CD8-positive, alpha-beta memory T cell (primary cell): ENCODE measurements at places on chromosomes 5 and 9.

DNA sequence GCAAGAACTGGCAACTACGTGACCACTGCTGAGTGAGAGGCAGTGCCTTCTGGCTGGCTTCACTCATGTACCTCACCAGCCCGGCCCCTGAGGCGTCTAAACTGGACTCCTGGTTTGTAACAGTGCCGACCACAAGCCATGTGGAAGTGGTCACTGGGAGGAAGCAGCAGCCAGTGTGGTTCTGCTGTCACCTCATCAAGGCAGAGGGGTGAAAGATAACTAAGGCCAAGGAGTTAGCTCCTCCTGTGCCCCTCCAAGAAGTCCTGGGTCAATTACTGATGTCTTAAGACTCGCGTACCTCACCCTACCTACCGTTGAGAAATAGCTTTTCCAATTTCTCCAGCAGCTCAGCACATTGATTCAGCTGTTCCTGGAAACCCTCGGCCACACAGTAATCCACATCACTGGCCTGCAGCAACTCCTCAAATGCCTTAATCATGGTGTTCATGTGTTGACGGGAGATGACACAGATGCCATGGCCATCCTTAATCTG lies 142.9 kb downstream of the CDK5RAP2 start:
- DNase-seq, result no peak

DNA sequence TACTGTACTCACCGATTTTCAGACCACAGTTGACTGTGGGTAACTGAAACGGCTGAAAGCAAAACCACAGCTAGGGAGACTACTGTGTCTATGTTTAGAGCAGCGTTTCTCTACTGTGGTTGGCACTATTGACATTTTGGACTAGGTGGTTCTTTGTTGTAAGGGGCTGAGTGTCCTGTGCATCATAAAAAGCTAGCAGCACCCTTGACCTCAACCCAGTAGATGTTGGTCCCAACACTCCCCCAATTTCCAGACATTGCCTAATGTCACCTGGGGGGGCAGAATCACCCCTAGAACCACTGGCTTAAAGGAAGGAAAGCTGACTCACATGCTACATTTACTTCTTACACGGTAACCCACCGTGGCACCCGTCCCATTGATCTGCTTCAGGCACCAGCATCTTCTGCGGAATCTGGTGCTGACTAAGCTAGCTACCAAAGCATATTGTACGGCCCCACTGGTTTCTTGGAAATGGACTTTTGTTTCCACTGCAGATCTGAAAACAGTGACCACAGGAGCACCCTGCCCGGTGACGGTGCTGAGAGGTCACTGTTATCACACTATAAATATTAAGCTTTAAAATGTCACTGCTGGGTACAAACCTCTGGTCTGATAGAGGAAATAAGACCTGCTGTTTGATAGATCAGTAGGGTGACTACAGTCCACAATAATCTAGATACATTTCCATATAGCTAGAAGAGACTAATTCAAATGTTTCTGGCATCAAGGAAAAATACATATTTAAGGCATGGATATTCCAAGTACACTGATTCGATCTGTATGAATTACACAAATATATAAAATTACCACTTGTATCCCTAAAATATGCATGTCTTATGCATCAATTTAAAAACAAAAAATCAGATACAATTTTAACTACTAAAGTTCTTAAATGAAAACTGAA lies 151.4 kb downstream of the HSD17B3 start:
- DNase-seq, result peak; percentile 64

DNA sequence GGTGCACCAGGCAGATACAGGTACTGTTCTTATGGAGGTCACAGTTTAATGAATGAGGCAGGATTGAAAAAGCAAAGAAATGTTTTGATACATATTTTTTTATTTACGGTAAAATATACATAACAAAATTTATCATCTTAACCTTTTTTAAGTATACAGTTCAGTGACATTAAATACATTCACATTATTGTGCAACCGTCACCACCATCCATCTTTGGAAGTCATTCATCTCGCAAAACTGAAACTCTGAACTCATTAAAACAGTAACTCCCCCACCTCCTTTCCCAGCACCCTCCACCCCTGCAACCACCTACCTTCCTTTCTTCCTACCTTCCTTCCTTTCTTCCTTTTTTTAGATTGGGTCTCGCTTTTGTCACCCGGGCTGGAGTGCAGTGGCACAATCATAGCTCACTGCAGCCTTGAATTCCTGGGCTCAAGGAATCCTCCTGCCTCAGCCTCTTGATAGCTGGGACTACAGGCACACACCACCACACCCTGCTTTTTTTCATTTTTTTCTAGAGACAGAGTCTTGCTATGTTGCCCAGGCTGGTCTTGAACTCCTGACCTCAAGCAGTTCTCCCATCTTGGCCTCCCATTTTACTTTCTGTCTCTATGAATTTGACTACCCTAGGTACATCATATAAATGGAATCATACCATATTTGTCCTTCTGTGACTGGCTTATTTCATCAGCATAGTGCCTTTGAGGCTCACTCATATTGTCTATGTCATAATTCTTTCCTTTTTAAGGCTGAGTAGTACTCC lies 22.5 kb upstream of the PSD2 start:
- no peak for DNase-seq

DNA sequence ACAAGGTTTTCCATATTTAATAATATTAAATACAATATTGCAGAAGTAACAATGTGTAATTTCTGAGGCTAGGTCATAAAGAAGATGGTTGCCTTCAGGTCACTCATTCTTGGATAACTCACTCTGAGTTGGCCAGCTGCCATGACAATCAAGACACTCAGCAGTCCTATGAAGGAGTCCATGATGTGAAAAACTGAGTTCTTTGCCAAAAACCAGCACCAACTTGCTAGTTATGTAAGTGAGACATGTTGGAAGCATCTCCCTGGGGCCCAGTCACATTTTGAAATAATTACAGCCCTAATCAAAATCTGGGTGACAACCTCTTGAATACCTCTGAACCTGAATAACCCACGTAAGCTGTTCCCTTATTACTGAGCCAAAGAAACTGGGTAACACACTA lies 453.2 kb downstream of the CDH18 start:
- DNase-seq, result no peak

- no peak for DNase-seq
These were observed 11.6 kb upstream of the FBP1 start for GRCh38 chr9:94650949-94651348.

DNA sequence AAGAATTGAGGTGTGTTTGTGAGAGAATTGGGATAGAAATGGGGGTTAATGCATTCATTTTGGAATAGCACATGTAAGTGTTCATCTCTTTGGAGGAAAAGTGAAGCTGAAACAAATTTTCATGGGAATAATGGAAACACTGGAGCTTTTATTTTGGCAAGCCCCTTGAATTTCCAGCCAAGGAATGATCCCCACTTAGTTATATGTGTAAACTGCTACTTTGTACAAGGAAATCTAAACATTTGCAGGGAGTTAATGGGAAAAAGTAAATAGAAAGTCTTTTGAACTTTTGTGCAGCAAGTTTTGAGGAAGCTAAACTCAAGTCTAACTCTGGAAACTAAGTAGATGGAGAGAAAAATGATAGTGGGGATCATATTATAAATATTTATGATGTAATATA lies 44.1 kb downstream of the CAMK4 start:
- DNase-seq, result no peak

DNA sequence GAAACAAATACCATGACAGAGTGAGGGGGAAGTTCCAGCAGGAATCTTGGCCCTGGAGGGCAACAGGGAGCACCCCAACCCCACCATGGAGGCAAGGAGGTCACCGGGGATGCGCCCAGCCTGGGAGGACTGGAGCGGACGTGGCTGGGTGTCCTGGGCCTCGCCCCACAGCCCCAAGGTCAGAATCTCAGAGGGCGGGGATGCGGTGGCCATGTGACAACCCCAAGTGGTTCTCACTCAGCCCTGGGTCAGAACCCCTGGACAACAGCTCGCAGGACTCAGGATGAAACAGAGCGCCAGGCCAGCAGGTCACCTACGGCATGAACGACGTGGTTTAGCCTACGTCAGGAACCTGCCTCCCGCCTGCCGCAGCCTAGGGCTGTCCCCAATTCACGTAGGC lies 64.0 kb upstream of the ZNF354A start:
- no peak for DNase-seq

DNA sequence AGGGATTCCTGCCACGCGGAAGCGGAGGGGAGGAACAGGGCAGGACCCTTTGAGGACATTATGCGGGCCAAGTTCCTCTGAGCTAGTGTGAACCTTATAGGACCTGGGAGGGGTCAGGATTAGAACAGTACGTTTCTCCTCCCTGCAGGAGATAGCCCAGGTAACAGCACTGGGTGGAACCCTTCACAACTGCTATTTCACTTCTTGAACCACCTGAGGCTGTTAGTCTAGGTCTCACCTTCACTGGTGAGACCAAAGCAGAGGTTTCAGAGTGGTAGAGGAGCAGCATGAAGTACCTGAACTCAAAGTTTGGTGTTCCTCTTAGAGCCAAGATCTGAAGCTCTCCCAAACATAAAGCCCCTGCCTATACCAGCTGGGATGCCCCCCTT lies 832 bp downstream of the EIF4EBP3 start:
- no peak for DNase-seq

DNA sequence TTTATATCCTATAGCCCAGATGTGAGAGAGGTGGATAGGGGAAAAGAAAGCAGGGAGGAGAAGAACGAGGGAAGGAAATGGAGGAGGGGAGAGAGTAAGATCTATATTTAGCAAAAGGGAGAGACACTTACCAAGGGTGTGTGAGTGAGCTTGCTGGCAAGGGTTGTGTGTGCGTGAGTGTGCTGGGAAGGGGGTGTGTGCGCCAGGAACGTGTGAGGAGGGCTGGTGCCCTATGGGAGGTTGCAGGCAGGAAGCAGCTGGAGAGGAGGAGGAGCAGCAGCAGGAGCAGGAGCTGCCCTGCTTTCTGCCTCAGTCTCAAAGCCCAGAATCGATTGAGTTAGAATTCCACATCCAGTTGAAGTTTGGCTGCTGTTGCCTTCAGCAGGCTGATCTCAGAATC lies 148.3 kb upstream of the RUSC2 start:
- DNase-seq, result no peak

- DNase-seq, result no peak
These were observed 26.9 kb downstream of the TICAM2 start for GRCh38 chr5:115575167-115576070.

GRCh38 chr9:107158321-107158720 lies 124.8 kb upstream of the RAD23B start:
- DNase-seq, result no peak

- DNase-seq, result no peak
These were observed 25.0 kb upstream of the MATR3 start for GRCh38 chr5:139268364-139269202.

DNA sequence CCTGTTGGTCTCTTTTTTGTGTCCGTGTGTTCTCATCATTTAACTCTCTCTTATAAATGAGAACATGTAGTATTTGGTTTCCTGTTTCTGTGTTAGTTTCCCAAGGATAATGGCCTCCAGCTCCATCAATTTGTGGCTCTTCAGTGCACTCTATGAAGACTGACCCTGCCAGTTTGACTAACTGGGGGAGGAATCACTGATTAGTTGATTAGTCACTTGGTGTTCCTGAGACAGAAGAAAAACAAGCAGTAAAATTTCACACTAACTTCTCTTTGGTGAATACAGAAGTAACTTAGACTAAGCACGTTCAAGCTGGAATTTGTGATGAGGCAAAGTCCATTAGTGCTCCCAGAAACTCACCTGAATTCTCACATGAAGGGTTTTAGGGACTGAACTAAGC lies 495.8 kb upstream of the RORB start:
- DNase-seq, result no peak

GRCh38 chr5:7869474-7870136 lies 657 bp downstream of the MTRR start:
- peak; percentile 14 for DNase-seq

- no peak for DNase-seq
These were observed 48.0 kb downstream of the SAR1B start for GRCh38 chr5:134584662-134585061.

DNA sequence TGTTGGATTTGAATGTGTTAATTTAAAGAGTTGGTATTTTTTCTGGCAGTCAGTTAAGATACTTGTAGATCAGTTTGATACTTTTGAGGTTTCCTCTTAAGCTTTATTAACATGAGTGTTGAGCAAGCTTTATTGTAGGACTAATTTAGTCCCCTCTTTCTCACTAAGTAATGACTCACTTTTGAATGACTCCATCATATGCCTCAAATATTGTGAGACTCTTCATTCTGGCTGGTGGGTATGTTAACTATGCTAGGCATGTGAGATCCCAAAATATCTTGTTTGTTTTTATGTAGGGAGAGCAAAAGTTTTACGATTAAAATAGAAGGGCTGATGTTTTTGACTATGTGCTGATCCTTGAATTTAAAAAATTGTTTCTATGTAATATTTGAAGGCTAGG lies 355.7 kb downstream of the IZUMO3 start:
- DNase-seq, result no peak

DNA sequence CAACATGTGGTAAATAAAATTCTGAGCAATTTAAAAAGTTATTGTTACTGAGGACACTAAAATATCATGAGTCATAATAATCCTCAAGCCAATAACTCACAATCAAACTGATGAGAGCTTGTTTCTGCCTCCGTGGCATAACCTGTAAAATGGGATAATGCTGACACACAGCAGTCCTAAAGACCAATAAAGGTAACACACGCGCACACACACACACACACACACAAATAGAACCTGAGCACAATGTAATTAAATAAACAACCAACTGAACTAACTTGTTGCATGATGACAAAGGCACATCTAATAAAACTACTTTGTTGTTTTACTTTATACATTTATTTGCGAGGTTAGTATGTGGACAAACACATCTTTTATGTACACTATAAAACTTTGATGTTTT lies 358.2 kb downstream of the BNC2 start:
- DNase-seq, result no peak

GRCh38 chr9:16294133-16294770 lies 576.2 kb downstream of the BNC2 start:
- DNase-seq, result no peak

DNA sequence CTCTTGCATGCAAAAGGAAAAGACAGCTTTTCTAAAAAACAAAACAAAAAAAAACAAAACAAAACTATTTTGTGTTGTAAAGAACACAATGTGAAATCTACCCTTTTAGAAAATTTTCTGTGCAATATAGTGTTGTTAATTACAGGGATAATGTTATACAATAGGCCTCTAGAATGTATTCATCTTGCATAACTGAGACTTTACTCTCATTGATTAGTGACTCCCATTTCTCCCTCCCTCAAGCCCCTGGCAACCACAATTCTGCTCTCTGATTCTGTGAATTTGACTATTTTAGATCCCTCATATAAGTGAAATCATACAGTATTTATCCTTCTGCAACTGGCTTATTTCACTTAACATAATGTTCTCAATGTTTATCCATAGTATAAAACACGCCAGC lies 234.1 kb downstream of the TMEM161B start:
- DNase-seq, result no peak

- no peak for DNase-seq
These were observed 88.3 kb downstream of the USP20 start for GRCh38 chr9:129923589-129923988.

- no peak for DNase-seq
These were observed 40.0 kb upstream of the SLC44A1 start for GRCh38 chr9:105204416-105204815.

DNA sequence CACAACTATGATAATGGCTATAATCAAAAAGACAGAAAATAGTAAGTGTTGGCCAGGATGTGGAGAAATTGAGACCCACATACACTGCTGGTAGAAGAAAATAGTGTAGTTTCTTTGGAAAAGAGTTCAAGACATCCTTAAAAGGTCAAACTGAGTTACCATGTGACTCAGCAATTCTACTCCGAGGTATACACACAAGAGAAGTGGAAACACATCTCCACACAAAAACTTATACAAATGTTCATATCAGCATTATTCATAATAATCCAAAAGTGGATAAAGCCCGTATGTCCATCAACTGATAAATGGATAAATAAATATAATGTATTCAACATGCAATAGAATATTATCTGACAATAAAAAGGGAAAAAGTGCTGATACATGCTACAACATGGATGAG lies 532.2 kb downstream of the NR2F1-AS1 start:
- no peak for DNase-seq
